ENCODE measurements at places on chromosomes 4 and X.

DNA sequence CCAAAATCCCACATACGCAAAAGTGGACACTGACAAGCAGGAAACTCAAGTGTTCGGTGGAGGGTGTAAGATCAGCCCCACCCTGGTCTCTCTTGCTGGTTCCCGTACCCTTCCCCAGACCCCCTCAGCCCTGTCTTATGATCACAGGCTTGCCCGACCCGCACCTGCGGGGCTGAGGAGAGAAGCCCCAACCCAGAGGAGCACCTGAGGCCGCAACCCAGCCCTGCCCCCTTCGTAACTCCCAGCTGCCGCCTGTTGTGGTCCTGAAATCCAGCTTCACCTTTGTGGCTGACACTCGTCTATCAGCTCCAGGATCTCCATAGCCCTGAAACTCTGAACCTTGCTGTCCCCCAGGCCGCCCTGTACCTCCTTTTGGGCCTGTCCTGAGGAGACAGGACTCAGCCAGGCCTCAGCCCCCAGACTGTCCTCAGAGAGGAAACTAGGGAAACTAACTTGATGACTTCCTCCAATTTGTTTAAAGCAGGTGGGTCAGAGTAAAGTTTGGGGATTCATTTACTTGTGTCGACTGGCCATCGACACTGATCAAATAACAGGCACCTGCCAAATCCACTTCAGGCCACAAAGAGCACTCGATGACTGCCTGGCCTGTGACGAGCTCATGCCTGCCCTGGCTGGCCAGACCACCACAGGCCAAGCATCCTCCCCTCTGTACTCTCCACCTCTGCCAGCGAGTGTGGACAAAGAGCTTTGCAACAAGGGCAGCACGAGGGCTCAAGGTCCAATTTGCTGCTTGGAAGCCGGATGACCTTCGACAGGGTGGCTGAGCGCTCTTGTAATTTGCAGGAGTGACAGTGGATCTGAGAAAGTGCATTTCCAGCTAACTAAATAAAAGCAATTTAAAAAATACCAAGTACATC, 19.3 kb downstream of the DCTD start:
- DNase-seq: no peak

- no peak for DNase-seq
These were observed 82.3 kb downstream of the ARHGAP24 start for GRCh38 chr4:85557016-85557901.

DNA sequence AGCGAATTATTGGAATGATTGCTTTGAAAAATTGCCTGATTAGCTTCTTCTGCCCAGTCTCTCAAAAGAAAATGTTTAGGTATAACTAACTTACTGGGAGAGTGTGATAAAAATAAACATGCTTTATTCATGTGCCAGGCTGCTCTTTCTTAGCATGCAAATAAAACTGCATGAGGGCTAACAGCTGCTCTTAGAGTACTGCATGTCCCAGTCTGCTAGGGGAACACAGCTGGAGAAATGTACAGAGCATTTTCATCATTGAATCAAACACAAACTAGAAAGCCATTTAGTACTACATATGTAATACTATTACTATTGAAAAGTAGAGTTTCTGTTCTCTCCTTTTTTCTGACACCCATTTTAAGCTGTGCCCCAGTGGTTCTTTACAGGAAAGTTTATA, 726.0 kb downstream of the GRID2 start:
- DNase-seq: no peak

GRCh38 chr4:110989125-110989524, 366.2 kb upstream of the PITX2 start:
- DNase-seq: no peak

GRCh38 chr4:109094056-109094455, 208.4 kb downstream of the COL25A1 start:
- no peak for DNase-seq

DNA sequence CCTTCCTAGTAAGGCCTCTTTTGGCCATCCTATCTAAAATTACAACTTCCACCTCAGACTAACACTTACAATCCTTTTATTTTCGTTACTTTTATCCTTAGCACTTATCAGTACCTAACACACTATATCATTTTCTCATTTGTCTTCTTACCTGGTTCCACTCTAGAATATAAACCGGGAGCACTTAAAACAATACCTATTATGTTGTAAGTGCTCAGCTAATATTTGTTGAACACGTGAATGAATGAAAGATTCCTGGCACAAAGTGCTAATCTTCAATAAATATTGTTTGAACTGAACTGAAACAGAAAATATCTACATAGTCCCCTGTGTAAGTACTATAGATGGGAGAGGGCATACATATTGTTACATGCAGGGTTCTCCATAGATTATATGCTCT, 14.4 kb downstream of the MGARP start:
- DNase-seq: no peak

GRCh38 chr4:14583752-14584151, 418.5 kb upstream of the CPEB2 start:
- DNase-seq: no peak

DNA sequence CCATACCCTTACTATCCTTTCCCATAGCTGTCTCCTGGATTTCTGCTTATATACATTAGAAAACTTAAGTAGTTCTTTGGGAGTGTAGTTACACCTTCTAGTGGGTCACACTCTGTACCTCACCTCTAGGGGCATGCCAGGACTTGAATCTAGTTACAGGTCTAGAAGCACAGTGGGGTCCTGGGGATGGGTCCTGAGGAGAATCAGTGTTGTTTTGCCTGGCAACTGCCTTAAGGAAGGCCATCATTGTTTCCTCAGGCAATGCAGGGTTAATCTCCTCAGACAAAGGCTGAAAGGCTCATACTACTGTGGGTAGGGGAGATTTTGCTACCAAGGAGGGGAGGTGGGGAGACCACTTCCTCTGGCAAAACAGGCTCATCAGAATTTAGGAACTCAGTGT, 750.3 kb downstream of the FAT4 start:
- DNase-seq: no peak

GRCh38 chr4:67459164-67459563, 86.1 kb downstream of the CENPC start:
- DNase-seq: no peak

- DNase-seq: no peak
These were observed 1199.1 kb downstream of the ADGRL3 start for GRCh38 chr4:62399242-62399641.

GRCh38 chr4:98503676-98504075, 154.7 kb downstream of the TSPAN5 start:
- DNase-seq: no peak

GRCh38 chrX:135396109-135396508, 25.6 kb upstream of the SMIM10L2A start:
- DNase-seq: no peak

GRCh38 chrX:150902434-150903109, 4.1 kb upstream of the CD99L2 start:
- no peak for DNase-seq

GRCh38 chrX:154738011-154738738, 12.7 kb downstream of the GAB3 start:
- no peak for DNase-seq

DNA sequence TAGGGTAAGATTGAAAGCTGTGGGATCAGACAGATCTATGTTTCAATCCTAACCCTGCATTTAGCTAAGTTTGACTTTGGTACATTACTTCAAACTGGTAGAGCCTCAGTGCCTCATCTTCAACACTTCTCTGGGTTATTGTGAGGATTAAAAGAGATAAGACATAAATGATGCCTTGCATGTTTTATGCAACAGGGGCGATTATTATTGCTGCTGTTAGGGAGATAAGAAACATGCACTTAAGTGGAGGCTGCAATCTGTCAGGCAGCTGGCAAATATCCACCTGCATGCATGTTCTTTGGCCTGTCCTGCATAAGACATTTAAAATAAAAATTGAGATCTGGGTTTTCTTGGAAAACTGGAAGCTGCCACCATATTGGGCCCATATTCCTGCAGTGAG, 24.6 kb downstream of the UNC5C start:
- no peak for DNase-seq

- no peak for DNase-seq
These were observed 130.5 kb upstream of the SLITRK2 start for GRCh38 chrX:145687146-145687545.

GRCh38 chr4:151031831-151032605, 16.9 kb upstream of the LRBA start:
- no peak for DNase-seq

- DNase-seq: no peak
These were observed 34.9 kb downstream of the SEL1L3 start for GRCh38 chr4:25827897-25828296.

DNA sequence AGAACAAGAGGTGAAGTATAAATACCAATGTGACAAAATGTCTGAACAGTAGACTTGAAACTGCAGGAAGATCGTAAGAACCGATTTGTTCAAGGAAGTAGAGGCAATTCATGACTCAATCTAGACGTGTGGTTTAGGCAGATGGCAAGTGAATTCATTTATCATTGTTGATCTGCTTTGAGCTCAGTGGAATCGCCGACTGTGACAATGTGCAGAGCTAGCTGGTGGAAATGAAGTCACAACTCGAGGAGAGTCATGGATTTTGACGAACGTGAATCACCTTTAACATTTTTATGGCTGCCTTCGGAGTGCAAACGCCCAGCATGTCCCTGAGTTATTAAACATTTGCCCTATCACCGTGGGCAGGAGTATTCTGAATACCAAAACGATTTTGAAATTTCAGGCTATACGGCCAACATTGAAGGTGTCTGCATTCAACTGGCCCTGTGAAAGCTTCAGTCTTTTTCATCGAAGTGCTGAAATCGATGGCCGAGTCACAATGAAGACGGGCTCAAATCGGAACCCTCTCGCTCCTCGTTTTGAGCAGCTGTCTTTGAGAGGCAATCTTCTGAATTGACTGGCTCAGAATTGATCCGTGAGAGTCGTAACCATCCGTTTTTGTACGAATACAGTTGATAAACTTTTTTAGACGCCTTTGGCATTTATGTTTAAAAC, 689 bp upstream of the OGT start:
- no peak for DNase-seq

DNA sequence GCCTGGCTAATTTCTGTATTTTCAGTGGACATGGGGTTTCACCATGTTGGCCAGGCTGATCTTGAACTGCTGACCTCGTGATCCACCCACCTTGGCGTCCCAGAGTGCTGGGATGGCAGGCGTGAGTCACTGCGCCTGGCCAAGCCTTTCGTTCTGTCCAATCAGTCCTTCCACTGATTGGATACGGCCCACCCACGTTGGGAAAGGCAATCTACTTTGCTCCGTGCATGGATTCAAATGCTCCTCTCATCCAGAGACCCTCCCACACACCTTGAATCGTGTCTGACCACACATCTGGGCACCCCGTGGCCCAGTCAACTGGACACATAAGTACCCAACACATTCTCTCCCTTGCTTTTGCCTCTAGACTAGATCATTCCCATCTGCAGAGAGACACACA, 74.9 kb downstream of the CRLF2 start:
- no peak for DNase-seq

GRCh38 chr4:125838924-125839323, 524.2 kb downstream of the FAT4 start:
- no peak for DNase-seq

- no peak for DNase-seq
These were observed 49.4 kb upstream of the FAT1 start for GRCh38 chr4:186772936-186773487.

- DNase-seq: no peak
These were observed 11.2 kb downstream of the C1QTNF7 start for GRCh38 chr4:15438939-15439524.

GRCh38 chr4:81919810-81920209, 448.1 kb upstream of the RASGEF1B start:
- no peak for DNase-seq

DNA sequence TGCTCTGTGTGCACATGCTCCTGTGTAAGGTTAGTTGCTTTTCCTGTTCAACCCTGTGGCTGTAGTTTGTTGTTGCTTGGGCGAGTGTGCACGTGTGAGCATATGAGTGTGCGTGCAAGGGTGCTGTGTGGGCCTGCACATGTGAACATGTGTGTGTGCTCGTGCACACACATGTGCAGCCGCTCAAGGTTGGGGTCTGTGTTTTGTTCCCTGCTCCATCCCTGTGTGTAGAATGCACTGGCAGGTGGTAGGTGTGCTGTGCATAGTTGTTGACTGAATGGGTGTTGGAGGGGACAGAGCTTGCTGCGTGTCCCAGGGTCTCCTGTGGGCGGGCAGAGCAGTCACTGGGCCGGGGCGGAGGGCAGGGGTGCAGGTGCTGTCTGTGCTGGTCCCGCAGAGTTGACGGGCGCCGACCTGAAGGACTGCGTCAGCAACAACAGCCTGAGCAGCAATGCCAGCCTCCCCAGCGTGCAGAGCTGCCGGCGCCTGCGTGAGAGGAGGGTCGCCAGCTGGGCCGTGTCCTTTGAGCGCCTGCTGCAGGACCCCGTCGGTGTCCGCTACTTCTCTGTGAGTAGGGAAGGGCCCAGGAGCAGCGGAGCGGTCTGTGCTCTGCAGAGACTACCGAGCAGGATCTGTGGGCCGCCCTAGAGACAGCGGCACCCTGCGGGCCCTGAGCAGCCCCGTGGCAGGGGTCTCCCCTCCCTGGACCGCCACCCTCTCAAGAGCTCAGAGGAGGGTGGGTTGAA, 27.9 kb upstream of the HGFAC start:
- DNase-seq: no peak

- DNase-seq: no peak
These were observed 115.1 kb downstream of the CAMK2D start for GRCh38 chr4:113646442-113646822.

DNA sequence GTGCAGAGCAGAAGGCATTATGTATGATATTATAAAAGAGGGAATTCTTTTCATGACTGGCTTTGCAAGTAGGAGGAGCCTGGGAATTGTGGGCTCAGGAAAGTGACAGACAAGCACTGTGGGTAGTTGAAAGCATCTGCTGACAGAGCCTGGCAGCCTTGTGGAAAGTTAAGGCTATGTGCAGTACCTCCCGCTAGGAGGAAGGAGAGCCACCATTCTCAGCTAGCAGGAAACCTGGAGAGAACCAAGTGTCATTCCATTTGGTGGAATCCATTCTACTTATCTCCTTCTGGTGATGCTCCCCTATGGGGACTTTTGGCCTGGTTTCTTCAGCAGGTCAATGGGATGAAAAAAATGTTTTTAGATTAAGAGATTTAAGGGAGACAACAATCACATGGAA, 81.8 kb downstream of the ASB9 start:
- DNase-seq: no peak

- DNase-seq: no peak
These were observed 162.3 kb upstream of the MAMLD1 start for GRCh38 chrX:150200820-150201287.

GRCh38 chrX:133285341-133285740, 67.2 kb upstream of the TFDP3 start:
- no peak for DNase-seq

- no peak for DNase-seq
These were observed 28.5 kb downstream of the FHIP1A start for GRCh38 chr4:151437505-151437904.

- DNase-seq: no peak
These were observed 23.4 kb downstream of the USP9X start for GRCh38 chrX:41108463-41109205.

- DNase-seq: no peak
These were observed 30.8 kb downstream of the SPINK2 start for GRCh38 chr4:56790691-56791091.

- DNase-seq: no peak
These were observed 50.5 kb downstream of the GRK4 start for GRCh38 chr4:3013839-3014350.

- DNase-seq: no peak
These were observed 92.2 kb downstream of the DCHS2 start for GRCh38 chr4:154399259-154399974.

- DNase-seq: no peak
These were observed 311.4 kb downstream of the PRDM5 start for GRCh38 chr4:120611092-120611491.

All from stimulated activated CD8-positive, alpha-beta memory T cell treated with anti-CD3 and anti-CD28 coated beads, Interleukin-4, amount 100 ng/mL, for 1 hour (primary cell).